Osteoblast (primary cell): ENCODE measurements at places on chromosomes 3 and 15. TPM values are rescaled to one million over a fixed set of nuclear protein-coding genes. Genes with fewer than 3 reads are reported as not detected.

The PPIP5K1 gene
- total RNA-seq, result 20.3 and 45.1 TPM in 2 replicates

The KLHL25 gene
- 3.8 and 4.3 TPM in 2 replicates for total RNA-seq

The UBAP1L gene
- total RNA-seq, result 2.9 and 3.3 TPM in 2 replicates

The REC114 gene
- total RNA-seq, result not detected in 2 replicates

The PAQR5 gene
- total RNA-seq, result 1.1 and 1.5 TPM in 2 replicates

The RAB6B gene
- total RNA-seq, result 0.59 and 0.72 TPM in 2 replicates

The GOLGA6L7 gene
- total RNA-seq, result not detected in 2 replicates

The FGF12 gene
- not detected in 2 replicates for total RNA-seq
